GM03348 (cell line): ENCODE measurements at places on chromosomes 16 and 17.

DNA sequence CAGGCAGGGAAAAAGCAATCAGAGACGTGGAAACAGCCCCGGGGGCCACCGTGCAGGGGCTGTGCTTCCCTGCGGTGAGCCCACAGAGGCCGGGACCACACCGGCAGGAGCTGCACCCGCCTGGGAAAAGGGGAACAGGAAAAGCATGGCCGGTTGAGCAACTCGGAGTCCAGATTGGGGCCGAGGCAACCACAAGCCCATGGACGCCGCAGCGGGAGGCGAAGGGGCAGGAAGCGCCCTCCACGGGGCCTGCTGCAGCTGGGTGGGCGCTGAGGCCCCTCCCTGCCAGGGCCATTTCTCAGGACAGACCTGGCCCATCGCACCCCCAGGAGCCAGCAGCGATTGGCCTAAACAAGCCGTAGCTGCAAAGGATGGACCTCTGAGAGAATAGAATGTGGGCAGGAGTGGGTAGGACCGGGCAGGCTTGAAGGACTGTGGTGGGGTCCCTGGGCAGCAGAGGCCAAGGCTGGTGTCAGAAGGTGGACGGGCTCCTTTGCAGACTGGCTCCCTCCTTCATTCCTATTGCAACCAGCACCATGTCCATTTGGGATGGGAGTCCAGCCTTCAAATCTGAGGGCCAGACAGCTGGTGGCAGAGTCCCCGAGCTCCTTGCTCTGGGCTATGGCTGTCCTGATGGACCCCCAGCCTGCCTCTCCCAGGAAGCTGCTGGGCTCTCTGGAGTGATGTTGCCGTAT, 30.4 kb downstream of the COX4I1 start:
- DNase-seq: no peak

GRCh38 chr17:9247401-9247938, 226.2 kb downstream of the NTN1 start:
- no peak for DNase-seq

GRCh38 chr17:56777859-56778258, 55.9 kb downstream of the C17orf67 start:
- DNase-seq: peak; percentile 46

- DNase-seq: peak; percentile 92
Observed at GRCh38 chr17:5516060-5516792, 29.9 kb downstream of the MIS12 start.

- DNase-seq: no peak
Observed at GRCh38 chr17:76467809-76468633, 618 bp downstream of the AANAT start.

DNA sequence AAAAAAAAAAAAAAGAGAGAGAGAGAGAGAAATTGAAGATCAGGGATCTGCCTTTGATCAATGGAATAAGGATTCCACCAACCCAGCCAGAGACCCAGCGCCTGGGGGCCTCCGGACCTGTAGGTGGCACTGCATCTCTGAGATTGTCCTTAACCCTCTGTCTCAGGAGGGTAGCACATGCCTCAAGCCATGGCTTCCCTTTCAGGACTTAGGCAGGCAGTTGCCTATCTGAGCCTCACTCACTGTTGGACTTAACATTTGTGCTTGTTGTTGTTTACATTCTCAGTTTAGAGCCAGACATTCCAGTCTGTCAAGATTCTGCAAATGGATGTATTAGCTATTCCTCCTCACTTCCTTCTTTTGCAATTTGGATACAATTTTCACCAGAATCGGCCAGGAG, 5.1 kb upstream of the SCNN1B start:
- no peak for DNase-seq

DNA sequence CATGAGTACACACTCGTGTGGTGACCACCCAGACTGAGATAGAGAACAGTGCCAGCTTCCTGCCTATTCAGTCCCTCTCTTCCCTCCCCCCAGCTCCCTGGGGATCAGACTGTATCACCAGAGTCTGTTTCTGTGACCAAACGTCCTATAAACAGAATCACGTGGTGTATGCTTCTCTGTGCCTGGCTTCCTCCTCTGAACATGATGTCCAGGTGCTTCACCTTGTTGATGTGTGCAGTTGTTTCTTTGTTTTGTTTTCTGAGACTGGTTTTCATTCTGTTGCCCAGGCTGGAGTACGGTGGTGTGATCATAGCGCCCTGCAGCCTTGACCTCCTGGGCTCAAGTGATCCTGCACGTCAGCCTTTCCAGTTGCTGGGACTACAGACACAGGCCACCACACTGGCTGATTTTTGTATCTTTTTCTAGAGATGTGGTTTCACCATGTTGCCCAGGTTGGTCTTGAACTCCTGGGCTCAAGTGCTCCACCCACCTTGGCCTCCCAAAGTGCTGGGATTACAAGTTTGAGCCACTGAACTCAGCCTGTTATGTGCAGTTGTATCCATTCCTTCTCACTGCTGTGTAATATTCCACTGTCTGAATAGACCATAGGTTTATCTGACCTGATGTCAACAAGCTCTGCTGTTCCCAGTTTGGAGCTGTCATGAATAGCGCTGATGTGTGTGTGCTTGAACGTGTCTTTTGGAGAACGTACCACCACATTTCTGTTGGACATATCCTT, 28.9 kb upstream of the PRM1 start:
- no peak for DNase-seq

DNA sequence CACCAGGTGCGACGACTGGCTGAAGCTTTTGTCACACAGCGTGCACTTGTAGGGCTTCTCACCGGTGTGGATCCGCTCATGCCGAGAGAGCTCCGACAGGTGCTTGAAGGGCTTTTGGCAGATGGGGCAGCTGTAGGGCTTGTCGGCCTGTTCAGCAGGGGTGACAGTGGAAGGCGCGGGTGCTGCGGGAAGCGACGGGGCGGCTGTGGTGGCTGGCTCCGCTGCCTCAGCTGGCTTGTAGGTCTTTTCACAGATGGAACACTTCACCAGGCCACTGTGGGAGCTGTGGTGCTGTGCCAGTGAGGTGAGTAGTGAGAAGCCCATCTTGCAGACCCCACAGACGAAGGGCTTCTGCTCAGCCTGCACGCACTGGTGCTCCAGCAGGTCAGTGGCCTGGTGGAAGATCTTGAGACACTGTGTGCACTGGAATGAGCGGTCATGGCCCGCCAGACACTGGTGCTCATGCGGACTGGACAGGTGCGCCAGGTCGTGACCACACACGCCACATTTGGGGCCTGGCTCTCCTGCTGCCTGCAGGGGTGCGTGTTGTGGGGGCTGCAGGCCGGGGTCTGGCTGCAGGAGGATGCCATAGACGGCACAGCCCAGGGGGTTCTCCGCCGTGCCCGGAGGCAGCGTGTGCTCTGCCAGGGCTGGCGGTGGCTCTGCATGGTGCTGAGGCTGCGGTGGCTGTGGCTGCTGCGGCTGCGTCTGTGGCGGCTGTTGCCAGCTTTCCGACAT, 2.8 kb downstream of the ZNF319 start:
- DNase-seq: no peak

DNA sequence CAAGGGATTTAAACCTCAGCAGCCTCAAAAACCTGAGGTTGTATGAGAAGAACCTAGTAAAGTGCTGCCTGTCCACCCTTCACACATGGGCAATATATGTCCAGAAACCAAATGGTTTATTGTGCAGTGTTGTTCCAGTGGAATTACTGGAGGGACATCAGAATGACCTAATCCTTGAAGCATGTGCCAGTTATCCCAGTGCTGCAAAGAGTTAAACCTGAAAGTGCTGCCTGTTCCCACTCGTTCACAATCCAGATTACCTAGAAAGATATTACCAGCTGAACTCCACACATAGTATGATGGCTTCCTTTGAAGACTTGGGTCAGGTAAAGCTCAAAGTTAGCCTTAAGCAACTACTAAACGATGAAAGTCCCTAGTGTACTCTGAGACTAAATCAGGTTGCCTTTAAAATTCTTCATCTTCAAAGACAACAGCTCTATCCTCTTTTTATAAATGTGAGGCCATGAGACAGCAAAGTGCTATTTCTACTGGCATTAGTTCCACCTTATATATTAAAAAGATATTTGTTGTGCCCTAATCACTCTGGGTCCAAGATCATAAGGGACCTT, 133.1 kb downstream of the SNX11 start:
- no peak for DNase-seq

DNA sequence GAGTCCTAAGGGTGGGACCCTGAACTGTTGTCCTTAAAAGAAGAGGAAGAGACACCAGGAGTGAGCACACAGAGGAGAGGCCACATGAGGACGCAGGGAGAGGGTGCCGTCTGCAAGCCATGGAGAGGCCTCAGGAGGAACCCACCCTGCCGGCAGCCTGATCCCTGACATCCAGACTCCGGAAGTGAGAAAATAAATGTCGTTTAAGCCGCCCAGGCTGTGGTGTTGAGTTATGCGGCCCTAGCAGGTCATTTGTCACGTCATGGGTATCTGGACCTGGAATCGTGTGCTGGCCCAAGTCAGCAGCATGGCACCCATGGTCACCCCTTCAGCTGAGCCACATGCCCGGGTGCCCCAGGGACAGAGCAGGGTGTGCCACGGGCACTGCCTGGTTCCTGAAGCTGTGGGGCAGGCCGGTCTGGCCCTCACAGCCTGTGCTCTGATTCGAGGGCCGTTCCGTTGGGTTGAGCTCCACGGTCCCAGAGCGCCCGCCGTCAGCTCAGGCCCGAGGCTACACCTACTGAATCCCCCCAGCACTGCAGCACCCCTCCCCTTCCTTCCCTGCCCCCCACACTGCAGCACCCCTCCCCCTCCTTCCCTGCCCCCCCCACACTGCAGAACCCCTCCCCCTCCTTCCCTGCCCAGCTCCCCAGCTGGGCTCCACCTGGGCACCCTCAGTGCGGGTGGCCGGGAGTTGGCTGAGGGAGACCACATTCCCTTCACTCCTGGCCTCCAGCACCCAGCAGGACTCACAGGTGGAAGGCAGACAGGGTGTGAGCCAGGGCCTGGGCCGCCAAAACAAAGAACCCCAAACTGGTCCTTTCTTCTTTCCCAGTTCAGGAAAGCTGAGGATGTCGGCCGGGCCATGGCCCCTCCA, 2.7 kb upstream of the CCDC57 start:
- peak; percentile 81 for DNase-seq

- peak; percentile 47 for DNase-seq
Observed at GRCh38 chr17:38922538-38923297, 2.7 kb upstream of the LASP1NB start.

DNA sequence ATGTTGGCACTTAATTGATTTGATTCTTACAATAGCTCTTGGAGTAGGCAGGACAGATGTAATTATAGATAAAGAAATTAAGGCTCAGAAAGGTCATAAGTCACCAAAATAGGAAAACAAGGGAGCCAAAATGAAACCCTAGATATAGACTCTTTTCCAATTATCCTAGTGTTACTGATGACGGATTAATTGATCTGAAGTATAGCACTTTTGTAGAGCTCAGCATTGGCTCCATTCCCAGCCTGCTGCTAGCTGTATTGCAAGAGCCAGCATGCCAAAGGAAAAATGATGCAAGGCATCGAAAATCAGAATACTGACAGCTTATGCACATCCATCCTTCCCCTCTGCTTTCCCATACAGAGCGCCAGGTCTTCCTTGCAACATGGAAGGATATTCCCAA, 21.6 kb upstream of the RASL10B start:
- DNase-seq: no peak

GRCh38 chr16:64754279-64754678, 367.6 kb downstream of the CDH11 start:
- DNase-seq: no peak

- DNase-seq: no peak
Observed at GRCh38 chr17:68851890-68852289, 103.3 kb downstream of the ABCA8 start.

DNA sequence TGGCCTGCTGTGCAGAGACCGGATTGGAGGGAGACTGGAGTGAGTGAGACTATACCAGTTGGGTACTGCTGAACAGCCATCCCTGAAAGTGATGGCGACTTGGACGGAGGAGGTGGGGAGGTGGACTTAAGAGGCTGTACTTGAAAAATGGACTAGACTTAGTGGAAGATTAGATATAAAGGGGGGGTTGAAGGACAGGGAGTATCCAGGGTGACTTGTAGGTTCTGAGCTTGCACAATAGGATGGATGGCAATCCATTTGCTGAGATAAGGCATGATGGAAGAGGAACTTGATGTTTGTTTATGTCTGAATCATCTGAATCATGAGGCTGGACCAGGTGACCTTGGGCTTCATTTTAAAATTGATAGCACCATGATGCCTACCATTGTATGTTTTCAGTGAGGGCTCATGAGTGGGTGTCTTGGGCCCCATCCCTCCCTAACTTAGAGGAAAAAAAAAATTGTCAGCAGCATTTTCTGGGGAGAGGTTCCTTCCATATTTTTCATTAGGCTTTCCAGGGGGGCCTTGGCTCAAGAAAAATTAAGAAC, 41.2 kb downstream of the PRKCA start:
- no peak for DNase-seq

DNA sequence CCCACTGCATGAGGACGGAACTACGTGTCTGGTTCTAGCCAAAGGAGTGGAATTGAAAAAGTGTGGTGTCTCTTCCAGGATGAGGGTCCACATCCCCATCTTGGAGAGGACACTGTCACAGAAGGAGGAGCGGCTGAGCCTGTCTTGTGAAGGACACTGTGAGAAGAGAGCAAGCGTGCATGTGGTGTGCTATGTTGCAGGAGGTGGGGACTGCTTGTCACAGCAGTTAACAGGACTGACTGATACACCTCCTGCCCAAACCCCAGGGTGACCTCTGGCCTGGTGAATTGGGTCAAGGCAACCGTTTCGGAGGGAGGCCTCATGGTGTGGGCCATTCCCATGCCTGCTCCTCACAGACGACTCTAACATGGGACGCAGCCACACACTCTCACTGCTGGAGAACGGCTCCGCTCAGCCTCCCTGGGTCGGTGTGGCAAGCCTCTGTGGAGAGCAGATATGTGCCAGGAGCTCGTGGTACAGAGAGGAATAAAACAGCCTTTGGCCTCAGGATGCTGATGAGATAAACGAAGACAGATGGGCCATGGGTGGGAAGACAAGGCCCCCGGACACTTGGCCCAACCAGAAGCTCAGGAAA, 56.4 kb upstream of the RBFOX3 start:
- DNase-seq: no peak

DNA sequence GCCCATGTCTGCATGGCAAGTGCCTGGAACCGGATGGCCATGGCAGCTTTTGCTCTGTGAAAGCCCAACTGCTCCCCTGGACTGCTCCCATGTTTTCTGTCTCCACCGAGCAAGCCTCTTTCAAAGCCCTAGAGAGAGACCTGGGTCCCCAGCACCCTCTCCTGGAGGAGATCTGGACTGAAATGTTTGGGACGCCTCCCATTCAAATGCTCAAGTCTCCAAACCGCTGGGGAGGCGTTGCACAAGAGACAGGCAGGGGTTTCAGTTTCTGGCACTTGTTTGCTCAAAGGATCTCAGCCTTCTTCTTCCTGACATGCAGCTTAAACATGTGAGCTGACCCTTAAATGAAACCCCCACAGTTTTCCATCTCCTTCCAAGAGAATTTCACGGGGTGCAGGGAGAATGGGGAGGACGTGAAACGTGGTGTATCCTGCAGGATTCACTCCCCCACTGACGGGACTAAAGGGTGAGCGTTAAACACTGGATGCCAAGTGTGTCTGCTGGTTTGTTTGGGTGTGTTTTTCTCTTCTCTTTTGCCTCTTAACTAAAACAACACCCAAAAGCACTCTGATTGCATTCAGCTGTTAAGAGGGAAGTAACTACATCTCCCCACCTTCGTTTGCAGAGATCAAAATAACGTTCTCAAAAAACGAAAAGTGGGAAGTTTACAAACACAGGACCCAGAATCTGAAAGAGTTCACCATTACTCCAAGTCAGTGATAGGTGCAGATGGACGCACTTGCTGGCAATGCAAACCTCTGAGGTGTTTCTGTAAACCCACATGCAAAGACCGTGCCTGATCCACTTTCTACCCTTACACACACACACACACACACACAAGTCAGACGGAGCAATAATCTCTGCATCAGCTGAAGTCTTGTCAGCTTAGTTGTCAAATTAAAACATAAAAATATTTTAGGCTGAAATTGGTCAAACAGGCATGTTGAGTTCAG, 256.9 kb downstream of the C16orf95 start:
- peak; percentile 39 for DNase-seq

GRCh38 chr16:71927383-71927782, 32.1 kb downstream of the IST1 start:
- DNase-seq: peak; percentile 76
